ENCODE measurements at places on chromosomes 7 and 10. TPM values are rescaled to one million over a fixed set of nuclear protein-coding genes. Genes with fewer than 3 reads are reported as not detected.

INSYN2A gene
- total RNA-seq = 0.19 TPM

OR6B1 gene
- not detected for total RNA-seq

ADD3 gene
- 158 TPM for total RNA-seq

HOXA6 gene
- total RNA-seq = 3.8 TPM

PRPS1L1 gene
- not detected for total RNA-seq

CARD11 gene
- 0.84 TPM for total RNA-seq

TMEM176A gene
- 49.5 TPM for total RNA-seq

UBE2H gene
- 90.3 TPM for total RNA-seq

IQUB gene
- 1.6 TPM for total RNA-seq

TBX20 gene
- total RNA-seq = not detected

GDF2 gene
- total RNA-seq = not detected

SUFU gene
- total RNA-seq = 3.7 TPM

MSMB gene
- not detected for total RNA-seq

WEE2 gene
- total RNA-seq = not detected

IGFBP3 gene
- total RNA-seq = 713 TPM

SPAM1 gene
- not detected for total RNA-seq

TDRD1 gene
- not detected for total RNA-seq

All from omental fat pad (tissue), 4 donors.